ENCODE measurements at places on chromosomes 5 and 9.

- no peak for DNase-seq
These were observed 21.8 kb upstream of the FKTN start for GRCh38 chr9:105535920-105536668.

GRCh38 chr5:168151041-168151440, 140.4 kb upstream of the WWC1 start:
- no peak for DNase-seq

DNA sequence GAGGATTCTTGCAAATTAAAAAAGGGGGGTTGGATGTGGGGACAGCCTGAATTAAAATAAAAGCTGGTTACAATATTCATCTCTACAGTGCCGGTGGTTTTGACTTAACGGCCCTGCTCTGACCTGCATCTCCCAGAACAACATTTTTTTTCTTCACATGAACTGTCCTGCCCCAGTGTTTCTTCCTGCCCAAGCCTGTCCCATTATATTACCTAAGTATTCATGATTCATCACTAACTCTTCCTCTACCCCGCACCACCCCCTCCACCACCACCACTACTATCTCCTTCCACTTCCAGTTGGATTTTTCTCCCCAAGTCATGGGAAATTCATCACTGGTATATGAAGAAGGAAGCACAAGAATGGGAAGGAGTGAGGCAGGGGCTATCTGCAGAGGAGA, 90.1 kb downstream of the ZFAND5 start:
- DNase-seq, result no peak

GRCh38 chr9:86491468-86492266, 137.5 kb upstream of the TUT7 start:
- DNase-seq, result no peak

DNA sequence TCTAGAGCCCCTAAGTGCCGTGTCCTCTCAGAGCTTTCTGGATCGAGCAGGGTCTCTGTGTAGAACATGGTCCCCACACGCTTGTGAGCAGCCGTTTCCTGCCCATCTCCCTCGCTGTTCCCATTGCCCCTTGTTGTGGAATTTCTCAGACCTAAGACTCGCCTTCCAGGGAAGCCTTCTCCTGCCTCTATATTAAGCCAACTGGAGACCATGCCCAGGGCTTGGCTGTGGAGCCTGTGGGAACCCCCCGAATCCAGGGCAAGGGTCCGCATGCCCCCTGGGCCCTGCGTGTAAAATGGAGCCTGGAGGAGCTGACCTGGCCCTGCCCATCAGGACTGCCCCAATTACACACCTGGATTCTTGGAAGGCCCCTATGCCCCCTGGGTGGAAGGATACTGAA, 14.5 kb upstream of the SPATA31E1 start:
- no peak for DNase-seq

DNA sequence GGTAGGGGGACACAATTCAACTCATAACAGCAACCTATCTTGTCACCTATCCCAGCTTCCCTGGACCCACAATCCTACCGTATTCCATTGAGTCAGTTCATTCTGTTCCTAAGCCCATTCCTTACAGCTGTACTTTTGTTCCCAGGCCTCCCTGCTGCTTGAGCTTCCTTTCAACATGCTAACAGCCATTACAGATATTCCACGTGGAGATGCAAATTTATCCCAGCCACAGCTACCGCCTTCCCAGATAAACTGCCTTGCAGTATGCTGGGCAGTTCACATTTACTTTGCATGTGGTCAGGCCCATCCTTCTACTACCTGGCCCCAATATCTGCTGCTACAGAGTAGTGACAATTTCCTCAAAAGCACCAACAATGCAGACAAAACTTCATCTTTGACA, 23.0 kb downstream of the RIGI start:
- no peak for DNase-seq

Measured in GM19239 (cell line).